ENCODE measurements at places on chromosomes 12 and 14. TPM values are rescaled to one million over a fixed set of nuclear protein-coding genes. Genes with fewer than 3 reads are reported as not detected.
A peak's percentile ranks its signal among the peaks of the same experiment; 100 is the strongest.

KRT84 gene
- not detected for polyA plus RNA-seq

OR4K13 gene
- 0.01 TPM for polyA plus RNA-seq

PYGL gene
- polyA plus RNA-seq = 20.1 TPM

DNA sequence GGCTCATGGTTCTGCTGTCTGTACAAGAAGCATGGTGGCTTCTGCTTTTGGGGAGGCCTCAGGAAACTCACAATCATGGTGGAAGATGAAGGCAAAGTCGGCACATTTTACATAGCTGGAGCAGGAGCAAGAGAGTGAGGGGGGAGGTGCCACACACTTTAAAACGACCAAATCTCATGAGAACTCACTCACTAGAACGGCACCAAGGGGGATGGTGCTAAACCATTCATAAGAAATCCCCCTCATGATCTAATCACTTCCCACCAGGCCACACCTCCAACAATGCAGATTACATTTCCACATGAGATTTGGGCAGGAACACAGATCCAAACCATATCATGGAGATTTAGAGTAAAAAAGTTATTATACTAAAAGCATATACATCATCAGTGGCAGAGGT is 13.6 kb upstream of the LEMD3 start:
- no peak for DNase-seq

DNA sequence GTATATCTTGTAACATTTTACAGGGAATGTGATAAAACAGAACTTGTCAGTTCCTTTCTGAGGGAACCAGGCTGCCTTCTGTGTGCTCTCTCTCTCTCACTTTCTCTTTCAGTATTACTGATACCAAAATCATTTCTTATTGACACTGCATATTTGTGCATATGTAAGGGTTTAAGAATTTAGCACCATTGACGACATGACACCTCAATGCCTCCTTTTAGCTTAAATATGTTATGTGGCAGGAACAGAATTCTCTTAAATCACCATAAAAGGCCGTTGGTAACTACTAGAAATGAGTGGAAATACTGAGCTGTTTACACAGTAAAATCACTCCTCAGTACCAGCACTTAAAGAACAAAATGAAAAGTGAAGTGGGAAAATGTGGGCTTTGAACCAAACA is 457.7 kb upstream of the SYT1 start:
- no peak for DNase-seq

- DNase-seq = peak; percentile 63
Observed at GRCh38 chr12:130916241-130916911, 37.3 kb upstream of the ADGRD1 start.

GRCh38 chr14:94374749-94375260 is 13.6 kb downstream of the SERPINA1 start:
- DNase-seq = no peak

Measured in renal cortex interstitium (tissue), 15 donors.